Left renal pelvis (tissue), 4 donors: ENCODE measurements at places on chromosomes 11 and 22.

DNA sequence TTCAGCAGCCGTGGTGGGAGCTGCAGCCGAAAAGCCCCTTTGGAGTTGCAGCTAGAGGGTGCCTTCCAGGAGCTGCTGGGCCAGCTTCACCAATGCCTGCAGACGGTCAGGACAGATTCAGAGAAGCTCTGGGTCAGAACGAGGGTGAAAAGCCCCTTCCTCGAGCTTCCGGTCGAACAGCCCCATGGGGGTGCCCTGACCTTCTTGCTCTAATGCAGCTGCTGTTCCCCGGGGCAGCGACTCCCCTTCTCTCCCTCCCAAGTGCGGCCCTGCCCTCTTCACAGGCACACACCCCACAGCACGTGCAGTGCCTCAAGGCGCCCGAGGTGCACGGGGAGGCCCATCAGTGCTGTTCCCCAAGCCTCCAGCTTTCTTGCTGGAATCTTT lies 9.6 kb upstream of the IFITM3 start:
- DNase-seq = no peak

- DNase-seq = no peak
Measured at GRCh38 chr22:20946080-20946986, 20.7 kb upstream of the AIFM3 start.

DNA sequence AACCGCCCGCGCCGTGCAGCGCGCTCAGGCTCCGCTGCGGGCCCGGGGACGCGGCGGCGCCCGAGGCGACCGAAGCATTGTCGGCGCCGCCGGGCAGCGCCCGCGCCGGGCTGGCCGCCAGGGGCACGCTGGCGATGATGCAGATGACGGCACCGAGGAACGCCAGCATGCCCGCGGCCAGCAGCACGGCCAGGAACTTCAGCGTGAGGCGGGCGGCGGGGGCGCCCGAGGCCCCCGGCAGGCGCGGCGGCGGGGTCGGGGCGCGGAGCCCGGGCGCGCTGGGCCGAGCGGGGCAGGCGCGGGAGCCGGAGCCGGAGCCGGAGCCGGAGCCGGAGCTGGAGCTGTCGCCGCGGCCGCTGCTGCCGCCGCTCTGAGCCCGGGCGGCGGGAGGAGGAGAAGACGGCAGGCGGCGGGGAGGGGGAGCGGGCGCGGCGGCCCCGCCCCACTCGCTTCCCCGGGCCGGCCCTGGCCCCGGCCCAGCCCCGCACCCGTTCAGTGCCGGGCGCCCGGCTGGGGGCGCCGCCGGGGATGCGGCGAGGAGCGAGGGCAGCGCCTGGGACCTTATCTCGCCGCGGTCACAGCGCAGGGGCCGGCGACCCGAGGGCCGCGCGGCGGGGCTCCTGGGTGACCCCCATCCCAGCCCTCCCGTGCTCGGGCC lies at the start of gene NPTXR:
TSS of gene NPTXR (minus strand) at position 372 of the 658 bp plus-strand sequence.
- DNase-seq = no peak

DNA sequence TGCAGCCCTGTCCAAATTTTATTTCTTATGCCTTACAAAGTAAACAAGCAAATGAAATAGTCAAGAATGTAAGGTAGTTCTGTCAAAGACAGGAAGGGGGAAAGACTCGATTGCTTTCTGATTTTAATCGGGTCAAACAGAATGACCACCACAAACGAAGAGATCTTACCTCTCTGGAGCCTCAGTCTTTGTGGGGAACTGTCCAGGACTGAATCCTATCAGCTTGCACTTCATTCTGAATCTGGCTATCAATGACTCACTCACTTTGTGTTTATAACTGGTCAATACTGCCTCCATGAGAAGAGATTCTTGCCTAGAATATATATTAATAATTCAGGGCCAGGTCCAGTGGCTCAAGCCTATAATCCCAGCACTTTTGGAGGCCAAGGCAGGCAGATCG lies 17.2 kb downstream of the MSANTD2 start:
- DNase-seq = no peak

- no peak for DNase-seq
Measured at GRCh38 chr22:19868773-19869471, 14.2 kb upstream of the GNB1L start.

- DNase-seq = no peak
Measured at GRCh38 chr11:96144553-96144952, 198.4 kb downstream of the MAML2 start.

- DNase-seq = peak; percentile 70
Measured at GRCh38 chr11:72831521-72832300, 17.5 kb downstream of the ATG16L2 start.

GRCh38 chr11:21986361-21986760 lies 206.5 kb upstream of the ANO5 start:
- no peak for DNase-seq

GRCh38 chr22:41532908-41533825 lies 11.1 kb downstream of the POLR3H start:
- DNase-seq = no peak

- no peak for DNase-seq
Measured at GRCh38 chr22:21444701-21445436, 22.3 kb upstream of the TMEM191C start.

DNA sequence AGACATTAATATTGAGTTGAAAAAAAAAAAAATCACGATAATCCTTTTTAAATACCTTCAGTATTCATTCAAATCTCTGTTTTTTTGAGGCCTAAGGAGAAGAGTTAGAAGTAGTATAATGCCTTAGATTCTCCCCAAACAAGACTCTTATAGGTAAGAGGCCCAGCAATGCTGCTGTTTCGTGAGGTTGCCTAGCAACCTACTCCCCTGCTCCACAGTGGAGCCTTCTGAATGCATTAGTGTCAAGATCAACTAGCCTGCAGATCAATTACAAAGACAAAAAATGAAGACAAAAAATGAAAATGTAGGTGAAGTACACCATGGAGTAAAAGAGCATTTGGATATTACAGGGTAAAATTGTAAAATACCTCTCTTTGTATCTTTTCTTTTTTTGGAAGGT lies 229.8 kb upstream of the LUZP2 start:
- no peak for DNase-seq

- no peak for DNase-seq
Measured at GRCh38 chr11:43602670-43603069, 77.9 kb upstream of the HSD17B12 start.

- DNase-seq = no peak
Measured at GRCh38 chr11:69516526-69516925, 35.1 kb downstream of the LINC01488 start.

GRCh38 chr11:76911415-76911808 lies 50.7 kb downstream of the ACER3 start:
- no peak for DNase-seq

GRCh38 chr22:40491990-40492631 lies 121.7 kb downstream of the SGSM3 start:
- no peak for DNase-seq

GRCh38 chr11:13094930-13095687 lies 86.0 kb downstream of the RASSF10 start:
- DNase-seq = no peak

DNA sequence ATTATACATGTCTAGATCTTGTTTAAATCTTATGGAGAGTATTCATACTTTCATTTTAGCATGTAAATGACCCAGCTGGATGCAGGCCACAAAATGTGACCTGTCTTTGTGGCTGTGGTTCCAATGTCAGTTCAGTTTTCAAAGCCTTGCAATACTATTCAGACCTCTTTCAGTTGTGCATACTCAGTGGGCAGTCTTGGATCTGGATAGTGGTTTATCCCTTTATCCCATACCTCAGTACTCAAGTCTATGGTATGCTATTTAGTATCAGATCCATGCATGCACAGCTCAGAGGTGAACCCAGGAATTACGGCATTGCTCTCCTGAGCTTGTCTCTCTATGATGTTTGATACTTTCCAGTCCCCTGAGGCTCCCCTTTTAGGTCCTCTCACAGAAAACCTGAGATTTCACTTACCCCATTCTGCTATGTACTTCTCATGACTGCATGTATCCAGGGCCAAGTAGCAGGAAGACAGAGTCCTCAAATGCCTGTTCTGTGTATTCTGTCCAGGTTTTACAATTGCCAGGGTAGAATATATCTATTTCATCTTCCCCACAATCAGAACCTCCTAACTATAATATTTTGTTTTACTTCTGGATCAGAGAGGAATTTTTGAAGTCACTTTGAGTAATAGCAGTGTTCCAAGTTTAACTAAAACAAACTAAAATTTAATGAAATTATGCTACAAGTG lies 6.9 kb upstream of the P4HA3 start:
- DNase-seq = no peak

GRCh38 chr11:128904656-128905344 lies 13.6 kb downstream of the KCNJ5 start:
- no peak for DNase-seq

DNA sequence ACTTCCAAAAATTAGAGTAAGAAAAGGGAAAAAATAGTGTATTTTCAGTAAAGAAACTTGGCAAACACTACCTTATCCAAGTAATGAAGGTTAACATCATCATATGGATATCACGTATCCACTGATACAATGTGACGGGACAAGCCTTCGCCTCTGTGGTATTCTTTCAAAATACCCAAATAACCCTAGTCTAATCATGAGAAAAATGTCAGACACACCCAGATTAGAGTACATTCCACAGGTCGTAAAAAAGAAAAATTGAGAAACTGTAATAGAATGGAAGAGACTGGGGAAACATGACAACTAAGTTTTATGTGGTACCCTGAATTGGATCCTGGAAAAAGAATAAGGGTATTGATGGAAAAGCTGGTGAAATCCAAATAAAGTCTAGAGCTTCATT lies 48.9 kb downstream of the NARS2 start:
- DNase-seq = no peak

- DNase-seq = no peak
Measured at GRCh38 chr22:36358533-36359469, 29.0 kb downstream of the MYH9 start.

- no peak for DNase-seq
Measured at GRCh38 chr11:88604260-88604659, 266.7 kb upstream of the CTSC start.

DNA sequence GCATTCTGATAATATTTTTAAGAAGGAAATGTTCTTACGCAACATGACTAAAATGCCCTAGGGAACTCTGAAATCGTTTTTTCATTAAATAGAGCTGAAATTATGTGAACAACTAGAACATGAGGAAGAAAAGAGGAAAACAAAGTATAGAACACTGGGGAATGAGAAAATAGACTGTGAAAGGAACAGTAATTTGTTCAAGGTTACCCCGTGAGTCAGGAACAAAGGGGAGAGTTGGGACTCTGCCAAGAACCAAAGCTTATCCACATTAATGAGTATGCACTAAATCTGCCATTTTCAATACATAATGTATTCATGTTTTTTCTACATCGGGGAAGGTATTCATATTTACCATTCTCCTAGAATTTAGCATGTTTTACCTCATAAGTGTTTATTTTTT lies 961.8 kb upstream of the CCDC90B start:
- DNase-seq = no peak

- no peak for DNase-seq
Measured at GRCh38 chr11:87374038-87374807, 336.5 kb downstream of the TMEM135 start.

GRCh38 chr11:75969626-75970308 lies 154.8 kb downstream of the UVRAG start:
- DNase-seq = no peak

DNA sequence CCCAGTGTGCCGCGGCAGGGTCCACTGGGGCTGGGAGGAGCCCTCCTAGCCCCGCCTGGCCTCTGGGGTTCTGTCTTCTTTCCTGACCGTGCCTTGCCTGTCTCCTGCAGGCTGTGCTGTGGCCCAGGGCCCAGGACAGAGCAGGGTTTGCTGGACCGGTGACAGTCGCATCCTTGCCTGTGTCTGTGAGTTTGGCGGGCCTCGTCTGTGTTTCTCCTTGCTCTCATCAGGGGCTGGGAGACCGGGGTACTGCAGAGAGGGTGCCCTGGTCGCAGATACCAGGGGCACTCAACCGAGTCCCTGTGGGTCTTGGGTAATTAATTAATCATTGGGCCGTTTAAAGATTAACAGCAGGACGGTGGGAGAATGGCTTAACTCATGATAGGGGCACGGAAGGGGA lies 29.9 kb downstream of the RPL3 start:
- DNase-seq = no peak

- DNase-seq = no peak
Measured at GRCh38 chr22:37559901-37560607, at the start of gene CDC42EP1. TSS of gene CDC42EP1 (plus strand) at chr22:37560480. CDS start at chr22:37566350, 5,870 bp downstream.

DNA sequence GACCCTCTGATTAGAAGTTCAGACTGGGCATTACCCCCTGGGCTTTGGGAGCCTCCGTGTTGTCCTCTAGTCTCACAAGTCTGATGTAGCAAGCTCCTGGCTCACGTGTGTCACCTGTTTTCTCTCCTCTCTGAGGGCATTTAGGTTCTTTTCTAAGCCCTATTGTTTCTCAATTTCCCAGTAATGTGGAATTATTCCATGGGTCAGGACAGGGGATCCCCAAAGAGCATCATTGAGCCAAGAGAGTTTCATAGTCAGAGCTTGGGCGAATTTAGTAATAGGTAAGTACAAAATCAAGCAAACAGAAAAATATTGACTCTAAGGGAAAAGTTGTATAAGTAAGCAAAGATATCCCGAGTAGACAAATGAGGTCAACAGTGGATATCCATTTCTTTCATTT lies 57.3 kb downstream of the PPP6R2 start:
- no peak for DNase-seq

GRCh38 chr22:17172029-17172833 lies 13.2 kb upstream of the HDHD5 start:
- DNase-seq = no peak

DNA sequence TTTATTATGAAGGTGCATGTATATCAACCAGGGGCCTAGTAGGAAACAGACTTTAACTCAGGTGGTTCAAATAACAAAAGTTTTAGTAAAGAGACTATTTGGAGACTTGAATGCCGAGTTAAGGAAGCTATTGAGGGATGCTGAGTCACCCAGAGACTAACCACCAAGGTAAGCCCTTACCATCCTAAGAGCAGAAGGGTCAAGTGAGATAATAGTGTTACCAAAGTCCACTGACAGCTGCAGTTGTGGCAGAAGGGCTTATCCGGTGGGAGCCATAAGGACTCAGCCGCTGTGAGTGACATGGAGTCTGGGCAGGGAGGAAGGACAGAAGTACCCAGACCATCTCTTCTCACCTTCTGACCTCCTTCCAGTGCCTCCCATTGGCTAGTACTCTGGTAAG lies 134.0 kb downstream of the INSC start:
- no peak for DNase-seq

DNA sequence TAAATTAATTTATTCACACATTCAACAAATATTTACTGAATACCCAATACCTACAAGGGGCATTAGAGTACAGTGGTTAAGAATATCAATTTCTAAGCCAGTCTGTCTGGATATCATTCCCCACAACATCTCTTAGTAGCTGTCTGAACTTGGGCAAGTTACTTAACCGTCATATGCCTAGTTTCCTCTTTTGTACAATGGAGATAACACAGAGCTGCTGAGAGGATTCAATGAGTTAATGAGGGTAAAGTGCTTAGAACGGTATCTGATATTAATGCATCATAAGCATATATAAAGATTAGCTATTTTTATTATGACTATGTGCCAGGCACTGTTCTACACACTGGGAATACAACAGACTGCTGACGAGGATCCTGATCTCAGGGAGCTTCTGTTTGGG lies 116.4 kb downstream of the APOL5 start:
- DNase-seq = no peak

DNA sequence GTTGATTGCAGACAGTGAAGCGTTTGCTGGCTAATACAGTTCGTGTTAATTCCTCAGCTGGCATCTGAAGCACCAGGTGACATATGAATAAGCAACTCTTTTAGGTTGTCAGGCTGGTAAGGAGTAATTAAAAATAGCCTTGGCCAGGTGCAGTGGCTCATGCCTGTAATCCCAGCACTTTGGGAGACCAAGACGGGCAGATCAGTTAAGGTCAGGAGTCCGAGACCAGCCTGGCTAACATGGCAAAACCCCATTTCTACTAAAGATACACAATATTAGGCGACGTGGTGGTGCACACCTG lies 74.9 kb downstream of the CECR2 start:
- DNase-seq = no peak

GRCh38 chr22:40348025-40348658 lies 1.8 kb downstream of the ADSL start:
- DNase-seq = no peak
